ENCODE measurements at places on chromosomes 5 and 9. TPM values are rescaled to one million over a fixed set of nuclear protein-coding genes. Genes with fewer than 3 reads are reported as not detected.

CER1 gene
- total RNA-seq, result not detected

CCL28 gene
- 7.6 TPM for total RNA-seq

GRCh38 chr5:140927228-140927573 is 1.1 kb downstream of the PCDHAC1 start:
- DNase-seq, result no peak

GRCh38 chr5:14417276-14417730 is 164.3 kb upstream of the OTULINL start:
- no peak for DNase-seq

GRCh38 chr5:164341056-164341619 is 835.7 kb downstream of the MAT2B start:
- no peak for DNase-seq

GRCh38 chr5:7146886-7147285 is 249.1 kb upstream of the ADCY2 start:
- no peak for DNase-seq

MAST4 gene
- total RNA-seq, result 114 TPM

DNA sequence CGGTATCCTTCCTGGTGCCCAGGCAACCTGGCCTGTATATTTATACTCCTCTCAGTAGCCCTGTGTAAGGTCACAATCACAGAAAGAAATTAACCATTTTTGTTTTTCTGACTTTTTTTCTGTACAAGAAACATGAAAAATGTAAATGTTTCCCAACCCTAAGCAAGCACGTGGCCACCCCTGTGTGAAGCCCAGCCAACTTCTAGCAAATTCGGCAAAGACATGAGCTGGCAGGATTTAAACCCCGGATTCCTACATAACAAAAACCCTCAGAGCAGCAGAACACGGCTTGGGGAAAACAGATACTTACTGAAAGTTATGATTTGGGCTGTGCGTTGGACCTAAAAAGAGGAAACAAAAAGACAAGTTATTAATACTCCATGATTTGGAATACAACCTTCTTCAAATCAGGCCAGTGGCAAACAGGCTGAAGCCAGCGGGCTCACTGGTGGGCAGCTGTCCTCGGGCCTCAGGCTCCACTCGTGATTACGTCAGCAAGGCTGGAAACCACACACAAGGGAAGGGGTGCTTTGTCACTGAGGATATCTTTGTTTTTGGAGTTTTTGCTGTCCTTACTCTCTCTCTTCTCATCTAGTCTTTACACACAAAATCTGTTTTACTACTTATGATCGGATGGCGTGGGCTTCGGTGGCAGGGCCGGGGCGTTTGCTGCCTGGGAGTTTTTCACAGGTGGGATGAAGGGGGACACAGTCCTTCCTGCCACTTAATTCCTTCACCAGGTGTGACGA is 194.1 kb downstream of the ROR2 start:
- no peak for DNase-seq

- no peak for DNase-seq
Measured at GRCh38 chr9:76198336-76198735, 195.9 kb downstream of the RFK start.

LECT2 gene
- total RNA-seq, result not detected

- no peak for DNase-seq
Measured at GRCh38 chr5:55896663-55897062, 45.5 kb downstream of the IL31RA start.

DNA sequence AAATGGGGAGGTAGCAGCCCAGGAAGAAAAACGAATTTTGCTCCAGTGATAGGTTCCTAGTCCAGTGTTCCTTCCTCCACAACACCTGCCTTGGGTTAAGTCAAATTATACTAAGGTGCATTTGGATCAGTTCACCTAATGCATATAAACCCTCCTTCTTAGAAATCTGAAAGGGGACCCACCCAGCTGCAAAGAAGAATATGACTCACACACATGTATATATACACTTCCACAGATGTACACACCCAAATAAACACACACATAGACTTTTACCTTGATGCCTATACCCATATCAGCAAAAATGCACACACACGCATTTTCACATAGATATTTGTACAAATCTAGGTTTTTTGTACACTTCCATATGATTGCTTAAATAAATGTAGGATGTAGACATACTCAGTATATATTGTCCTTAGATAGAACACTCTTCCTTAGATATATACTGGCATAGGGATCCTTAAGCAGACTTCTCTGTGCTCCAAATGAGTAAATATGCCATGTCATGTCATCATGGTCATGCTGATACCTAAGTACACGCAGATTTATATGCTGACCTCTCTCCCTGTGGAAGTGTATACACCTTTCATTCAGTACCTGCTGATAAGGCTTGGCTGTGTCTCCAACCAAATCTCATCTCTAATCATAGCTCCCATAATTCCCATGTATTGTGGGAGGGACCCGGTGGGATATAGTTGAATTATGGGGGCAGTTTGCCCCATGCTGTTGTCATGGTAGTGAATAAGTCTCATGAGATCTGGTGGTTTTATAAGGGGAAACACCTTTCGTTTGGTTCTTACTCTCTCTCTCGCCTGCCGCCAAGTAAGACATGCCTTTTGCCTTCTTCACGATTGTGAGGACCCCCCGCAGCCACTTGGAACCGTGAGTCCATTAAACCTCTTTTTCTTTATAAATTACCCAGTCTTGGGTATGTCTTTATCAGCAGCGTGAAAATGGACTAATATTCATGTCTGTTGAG is 10.2 kb downstream of the ADRB2 start:
- DNase-seq, result no peak

- DNase-seq, result no peak
Measured at GRCh38 chr5:69450116-69450515, 35.2 kb downstream of the MARVELD2 start.

MIER3 gene
- 22.4 TPM for total RNA-seq

DNA sequence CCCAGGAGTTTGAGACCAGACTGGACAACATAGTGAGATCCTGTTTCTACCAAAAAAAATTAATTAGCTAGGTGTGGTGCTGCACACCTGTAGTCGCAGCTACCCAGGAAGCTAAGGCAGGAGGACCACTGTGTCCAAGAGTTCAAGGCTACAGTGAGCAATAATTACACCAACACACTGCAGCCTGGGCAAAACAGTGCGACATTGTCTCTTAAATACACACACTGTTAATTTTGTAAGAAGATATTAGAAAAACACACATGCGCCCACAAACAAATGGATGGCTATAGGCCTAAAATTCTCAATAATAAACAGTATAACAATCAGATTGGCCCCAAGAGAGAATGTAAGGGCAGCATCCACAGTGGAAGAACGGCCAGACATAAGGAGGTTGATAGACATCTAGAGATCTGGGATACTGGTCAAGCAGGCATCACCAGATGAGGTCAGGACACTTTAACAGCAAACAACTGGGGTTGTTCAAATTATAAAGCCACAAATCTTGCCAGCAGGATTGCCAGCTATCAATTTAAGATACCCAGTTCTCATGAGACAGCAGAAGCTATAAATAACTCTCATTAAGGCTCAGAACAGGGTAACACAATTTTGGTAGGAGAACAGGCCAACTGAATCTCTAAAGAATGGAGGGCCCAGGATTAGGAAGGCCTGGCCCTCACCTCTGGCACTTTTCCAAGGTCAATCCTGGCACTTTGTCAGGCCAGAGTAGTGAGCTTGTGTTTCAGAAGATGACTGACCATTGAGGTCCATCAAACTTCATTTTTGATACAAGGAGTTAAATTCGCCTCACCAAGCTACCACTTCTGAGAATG is 29.5 kb downstream of the GOLPH3 start:
- DNase-seq, result no peak

LPCAT1 gene
- 48.0 TPM for total RNA-seq

SLC23A1 gene
- total RNA-seq, result 0.65 TPM

IL17B gene
- total RNA-seq, result not detected
